HCT116 (cell line): ENCODE measurements at places on chromosomes 6 and 20.
A peak's percentile ranks its signal among the peaks of the same experiment; 100 is the strongest.

DNA sequence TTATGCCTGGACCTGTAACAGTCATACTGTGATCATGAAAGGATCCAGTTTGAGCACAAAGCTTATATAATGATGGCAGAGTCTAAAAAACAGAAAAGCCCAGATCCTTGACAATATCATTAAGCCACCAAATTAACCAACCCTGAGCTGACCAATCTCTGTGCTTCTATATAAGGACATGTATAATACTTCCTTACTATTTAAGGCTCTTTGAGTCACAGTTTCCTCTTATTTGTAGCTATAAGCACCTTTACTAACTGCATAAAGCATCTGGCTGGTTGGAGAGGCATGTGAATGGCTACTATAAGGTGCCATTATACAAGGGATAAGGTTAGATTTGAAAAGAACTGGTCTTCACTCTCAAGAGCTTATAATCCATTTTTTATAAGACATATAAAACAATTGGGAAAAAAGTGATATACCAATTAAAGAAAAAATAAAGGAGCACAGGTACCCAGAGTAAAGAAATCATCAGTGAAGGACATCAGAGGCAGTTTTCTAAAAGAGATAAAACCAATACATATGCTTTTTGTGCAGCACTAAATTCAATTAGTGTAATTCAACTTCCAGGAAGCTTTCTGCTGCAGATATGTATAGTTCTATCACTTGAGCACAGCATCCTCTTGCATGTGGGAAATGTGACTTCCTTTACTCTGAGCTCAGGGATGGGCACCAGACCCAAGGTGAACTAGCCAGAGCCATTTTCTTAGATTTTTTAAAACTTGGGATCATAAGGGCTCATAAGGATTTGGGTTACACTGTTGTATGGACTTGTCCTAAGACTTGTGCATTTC is 121.0 kb downstream of the BTBD9 start:
- no peak for DNase-seq

GRCh38 chr6:29884261-29884660 is 56.6 kb downstream of the HLA-G start:
- DNase-seq, result no peak

GRCh38 chr6:30213667-30213956 is 406 bp upstream of the TRIM26 start:
- DNase-seq, result no peak

GRCh38 chr6:69868252-69868804 is 2.0 kb downstream of the COL19A1 start:
- no peak for DNase-seq

GRCh38 chr20:37615340-37616109 is 78.3 kb upstream of the CTNNBL1 start:
- DNase-seq, result peak; percentile 46

DNA sequence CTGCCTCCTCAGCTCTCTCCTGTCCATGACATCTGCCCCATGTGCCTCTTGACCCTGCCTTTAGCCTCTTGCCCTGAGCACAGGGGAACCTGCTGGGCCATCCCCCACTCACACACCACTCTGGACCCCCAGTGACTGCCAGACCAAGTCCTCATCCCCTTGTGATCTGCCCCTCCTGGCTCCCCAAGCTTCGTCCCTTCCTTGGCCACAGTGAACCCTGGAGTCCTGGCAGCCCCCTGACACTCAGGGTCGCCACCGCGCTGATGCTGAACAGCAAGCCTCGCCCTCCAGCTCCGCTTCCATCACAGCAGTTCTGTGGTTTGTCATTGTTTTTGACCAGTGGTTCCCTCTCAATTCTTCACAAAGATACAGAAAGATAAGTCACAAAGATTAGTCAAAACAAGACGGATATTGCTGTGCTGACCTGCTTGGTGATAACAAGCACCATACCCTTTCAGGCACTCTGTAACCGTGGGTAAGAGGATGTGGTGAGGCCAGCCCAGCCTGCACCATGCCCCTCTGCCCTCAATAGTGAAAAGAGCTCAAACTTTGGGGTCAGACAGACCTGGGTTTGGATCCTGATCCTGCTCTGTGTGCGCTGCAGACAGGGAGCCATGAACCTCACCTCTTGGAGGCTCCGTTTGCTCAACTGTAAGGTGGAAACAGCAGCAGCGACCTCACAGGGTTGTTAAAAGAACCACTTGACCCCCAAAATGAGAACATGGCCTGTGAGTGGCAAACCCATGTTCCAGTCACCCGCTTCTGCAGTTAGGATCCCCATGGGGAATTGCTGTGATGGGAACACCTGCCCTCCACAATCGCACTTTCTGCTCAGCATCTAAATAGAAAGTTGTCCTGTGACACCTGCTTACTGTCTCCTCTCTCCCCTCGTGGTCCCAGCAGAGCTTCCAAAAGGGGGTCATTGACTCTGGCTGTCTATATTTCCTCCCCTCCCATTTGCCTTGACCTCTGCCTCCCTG is 114.5 kb downstream of the TOX2 start:
- no peak for DNase-seq

GRCh38 chr20:20992686-20993360 is 113.3 kb downstream of the LINC00237 start:
- DNase-seq, result no peak

- no peak for DNase-seq
These were observed 485.4 kb downstream of the CDKAL1 start for GRCh38 chr6:21019614-21020013.
